ENCODE measurements at places on chromosomes 13 and 19.
A peak's percentile ranks its signal among the peaks of the same experiment; 100 is the strongest.

DNA sequence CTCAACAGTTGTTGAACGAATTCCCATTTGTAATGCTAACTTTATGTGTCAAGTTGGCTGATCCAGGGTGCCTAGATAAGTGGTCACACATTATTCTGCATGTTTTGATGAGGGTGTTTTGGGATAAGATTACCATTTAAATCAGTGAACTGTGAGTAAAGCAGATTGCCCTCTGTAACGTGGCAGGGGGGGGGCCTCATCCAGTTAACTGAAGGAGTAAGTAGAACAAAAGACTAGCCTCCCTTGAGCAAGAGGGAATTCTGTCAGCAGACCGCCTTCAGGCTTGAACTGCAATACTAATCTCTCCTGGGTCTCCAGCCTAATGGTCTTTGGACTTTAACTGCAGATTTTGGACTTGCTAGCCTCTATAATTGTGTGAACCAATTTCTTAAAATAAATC is 4.2 kb upstream of the TEX30 start:
- H3K4me3 ChIP-seq: no peak overlapping the region
- peaks cover 33% of the 10 kb centered on the region for H3K4me1 ChIP-seq
- DNase-seq: no peak
- H3K27me3 ChIP-seq: no peaks in the 10 kb centered on the region

DNA sequence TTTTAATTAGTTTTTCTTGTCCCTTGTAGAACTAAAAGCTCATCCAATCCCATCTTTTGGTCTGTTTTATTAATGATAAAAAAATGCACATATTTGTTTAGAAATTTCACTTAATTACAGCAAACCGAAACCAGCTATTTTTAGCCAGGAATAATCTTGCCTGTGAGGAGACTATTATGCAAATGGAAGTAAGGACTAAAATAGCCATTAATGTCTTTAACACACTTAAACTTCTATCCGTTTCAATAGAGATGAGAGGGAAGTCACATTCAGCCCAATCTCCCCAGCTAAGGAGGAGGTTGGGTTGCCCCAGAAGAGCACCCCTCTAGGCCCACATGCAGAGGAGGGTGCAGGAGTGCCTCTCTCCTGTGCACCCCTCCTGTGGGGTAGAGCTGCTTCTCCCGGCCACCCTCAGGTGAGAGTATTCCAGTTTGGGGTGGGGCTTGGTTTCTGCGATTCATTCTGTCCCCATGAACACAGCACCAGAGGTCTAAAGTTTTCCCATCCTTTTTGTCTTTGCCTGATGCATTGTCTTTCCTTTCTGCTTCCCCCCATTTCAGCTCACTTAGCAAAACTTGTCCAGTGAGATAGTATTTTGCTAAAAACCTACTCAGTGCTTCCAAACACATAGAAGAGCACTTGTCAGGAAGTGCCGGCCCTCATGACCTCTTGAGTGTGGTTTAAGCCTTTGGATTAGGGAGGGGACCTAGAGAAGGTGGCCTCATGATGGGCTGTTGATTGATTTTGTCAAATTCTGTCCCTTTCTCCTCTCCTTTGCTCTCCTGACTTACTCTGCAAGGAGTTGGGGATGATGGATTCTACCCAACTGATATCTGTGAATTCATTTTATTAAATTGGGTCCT is 28.2 kb downstream of the FGF9 start:
- DNase-seq: no peak
- H3K27ac ChIP-seq: no peak overlapping the region
- H3K36me3 ChIP-seq: no peaks in the 10 kb centered on the region
- no peaks in the 10 kb centered on the region for H3K4me1 ChIP-seq

- H3K27me3 ChIP-seq: no peaks in the 10 kb centered on the region
- H3K36me3 ChIP-seq: no peaks in the 10 kb centered on the region
- H3K4me1 ChIP-seq: no peaks in the 10 kb centered on the region
- H3K27ac ChIP-seq: no peak overlapping the region
- DNase-seq: no peak
- H3K4me3 ChIP-seq: no peak overlapping the region
These were observed 16.6 kb downstream of the TEX30 start for GRCh38 chr13:102757006-102757405.

DNA sequence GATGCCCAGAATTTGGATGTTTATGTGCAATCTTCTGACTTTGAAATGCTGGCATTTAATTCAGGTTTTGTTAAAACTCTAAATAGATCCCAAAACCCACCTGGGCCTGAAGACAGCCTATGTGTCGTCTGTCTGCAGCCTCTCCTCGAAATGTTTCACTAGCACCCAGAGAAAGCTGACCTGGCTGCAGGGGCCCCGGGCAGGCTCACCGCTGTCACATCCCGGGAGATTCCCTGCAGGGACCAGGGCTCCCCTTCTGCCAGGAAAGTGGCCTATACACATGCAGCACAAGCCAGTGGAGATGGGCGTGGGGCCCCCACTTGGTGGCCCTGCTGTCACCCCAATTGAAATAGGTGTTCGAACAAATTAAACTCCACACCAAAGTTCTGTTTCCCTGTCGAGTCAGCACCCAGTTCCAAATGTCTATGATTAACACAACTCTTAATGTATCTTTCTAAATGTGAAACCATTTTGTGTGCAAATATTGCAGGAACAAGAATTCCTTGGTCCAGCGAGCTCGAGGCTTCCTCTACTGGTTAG is 145.8 kb upstream of the ZNF507 start:
- no peak overlapping the region for H3K27ac ChIP-seq
- no peaks in the 10 kb centered on the region for H3K36me3 ChIP-seq
- peaks cover 11% of the 10 kb centered on the region for H3K4me1 ChIP-seq
- no peak for DNase-seq
- no peaks in the 10 kb centered on the region for H3K27me3 ChIP-seq
- no peak overlapping the region for H3K4me3 ChIP-seq

- H3K27ac ChIP-seq: no peak overlapping the region
- H3K36me3 ChIP-seq: no peaks in the 10 kb centered on the region
- H3K27me3 ChIP-seq: no peaks in the 10 kb centered on the region
- DNase-seq: no peak
These were observed 17.6 kb upstream of the POSTN start for GRCh38 chr13:37616131-37616530.

DNA sequence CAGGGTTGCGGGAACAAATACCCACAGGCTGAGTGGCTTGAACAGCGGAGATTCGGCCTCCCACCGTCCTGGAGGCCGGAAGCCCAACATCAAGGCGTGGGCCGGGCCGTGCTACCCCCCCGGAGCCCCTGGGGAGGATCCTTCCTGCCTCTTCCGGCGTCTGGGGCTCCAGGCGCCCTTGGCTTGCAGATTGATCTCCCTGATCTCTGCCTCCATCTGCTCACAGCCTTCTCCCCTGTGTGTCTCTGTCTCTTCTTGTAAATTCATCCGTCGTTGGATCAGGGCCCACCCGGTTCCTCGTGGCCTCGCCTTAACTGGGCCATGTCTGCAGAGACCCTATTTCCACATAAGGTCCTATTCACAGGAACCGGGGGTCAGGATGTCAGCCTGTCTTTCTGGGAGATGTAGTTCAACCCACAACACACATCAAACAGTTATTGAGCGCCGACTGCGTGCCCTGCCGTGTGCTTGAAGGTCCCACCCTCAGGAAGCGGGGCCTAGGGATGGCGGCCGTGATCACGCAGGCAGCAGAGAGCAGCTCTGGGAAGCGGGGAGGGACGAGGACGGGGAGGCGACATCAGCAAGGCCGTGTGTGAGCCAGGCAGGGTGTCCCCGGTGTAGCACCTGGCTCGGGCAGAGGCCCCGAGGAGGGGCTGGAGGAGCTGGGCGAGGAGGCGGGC is 21.3 kb downstream of the HCN2 start:
- no peaks in the 10 kb centered on the region for H3K36me3 ChIP-seq
- H3K4me3 ChIP-seq: peak overlapping the region; percentile 37
- peak overlapping the region; percentile 74 for H3K27ac ChIP-seq
- peaks cover 55% of the 10 kb centered on the region for H3K4me1 ChIP-seq

- no peak overlapping the region for H3K27ac ChIP-seq
- H3K36me3 ChIP-seq: no peaks in the 10 kb centered on the region
- peaks cover under 1% of the 10 kb centered on the region for H3K27me3 ChIP-seq
- no peak for DNase-seq
- H3K4me3 ChIP-seq: no peak overlapping the region
These were observed 58.5 kb upstream of the SLITRK1 start for GRCh38 chr13:83940742-83941141.

GRCh38 chr13:97542102-97542685 is 108.2 kb downstream of the RAP2A start:
- DNase-seq: no peak
- H3K4me3 ChIP-seq: no peak overlapping the region
- no peak overlapping the region for H3K27ac ChIP-seq
- H3K4me1 ChIP-seq: no peaks in the 10 kb centered on the region
- H3K27me3 ChIP-seq: no peaks in the 10 kb centered on the region
- H3K36me3 ChIP-seq: no peaks in the 10 kb centered on the region

DNA sequence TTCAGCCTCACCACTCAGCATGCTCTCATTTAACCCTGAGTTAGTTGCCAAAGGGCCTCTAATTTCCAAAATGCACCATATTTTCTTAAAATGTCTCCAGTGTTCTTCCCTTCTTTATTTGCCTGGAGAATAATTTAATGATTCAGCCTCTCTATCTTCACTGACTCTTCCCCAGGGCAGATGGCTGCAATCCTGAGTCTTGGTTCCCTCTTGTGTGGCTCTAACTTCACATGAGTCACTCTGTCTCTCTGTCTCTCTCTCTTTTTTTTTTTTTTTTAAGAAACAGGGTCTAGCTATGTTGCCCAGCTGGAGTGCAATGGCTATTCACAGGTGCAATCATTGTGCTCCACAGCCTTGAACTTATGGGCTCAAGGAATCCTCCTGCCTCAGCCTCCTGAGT is 251.4 kb downstream of the VWA8 start:
- no peaks in the 10 kb centered on the region for H3K27me3 ChIP-seq
- H3K4me3 ChIP-seq: no peak overlapping the region
- peaks cover 2% of the 10 kb centered on the region for H3K36me3 ChIP-seq
- DNase-seq: no peak
- H3K27ac ChIP-seq: no peak overlapping the region

GRCh38 chr19:18478545-18479311 is 40.8 kb upstream of the ISYNA1 start:
- DNase-seq: peak; percentile 71
- H3K27me3 ChIP-seq: no peaks in the 10 kb centered on the region
- H3K36me3 ChIP-seq: no peaks in the 10 kb centered on the region
- peaks cover 87% of the 10 kb centered on the region for H3K4me1 ChIP-seq
- no peak overlapping the region for H3K4me3 ChIP-seq

DNA sequence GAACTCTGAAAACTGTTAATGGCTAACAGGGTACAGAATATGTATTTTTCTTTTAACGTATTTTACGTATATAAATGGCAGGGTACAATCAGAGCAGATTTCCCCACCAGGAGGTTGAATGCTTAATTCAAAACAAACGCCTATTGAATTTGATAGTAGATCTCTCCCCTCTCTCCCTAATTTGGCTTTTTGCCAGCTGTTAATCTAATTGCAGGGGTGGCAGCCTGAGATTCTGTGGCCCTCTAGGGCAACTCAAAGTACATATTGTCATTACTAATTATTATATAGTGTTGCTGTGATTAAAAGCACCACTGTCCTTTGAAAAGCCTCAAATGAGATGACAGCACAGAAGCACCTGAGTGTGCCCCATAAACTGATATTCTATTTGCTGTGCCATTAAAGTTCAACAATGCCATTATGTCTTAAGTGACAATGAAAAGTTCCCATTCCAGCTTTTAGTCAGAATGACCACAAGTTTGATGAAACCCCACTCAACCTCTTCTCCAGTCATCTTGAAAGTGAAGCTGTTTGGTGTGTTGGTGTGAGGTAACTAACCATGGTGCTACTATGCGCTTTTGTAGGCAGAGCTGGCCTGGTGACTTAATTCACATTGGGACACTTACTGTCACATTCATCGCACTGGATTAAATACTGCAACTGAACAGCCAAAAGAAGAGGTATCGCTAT is 351.4 kb downstream of the KCNRG start:
- no peak overlapping the region for H3K4me3 ChIP-seq
- peak; percentile 52 for DNase-seq
- H3K4me1 ChIP-seq: peaks cover 19% of the 10 kb centered on the region
- H3K27me3 ChIP-seq: no peaks in the 10 kb centered on the region
- peak overlapping the region; percentile 67 for H3K27ac ChIP-seq

DNA sequence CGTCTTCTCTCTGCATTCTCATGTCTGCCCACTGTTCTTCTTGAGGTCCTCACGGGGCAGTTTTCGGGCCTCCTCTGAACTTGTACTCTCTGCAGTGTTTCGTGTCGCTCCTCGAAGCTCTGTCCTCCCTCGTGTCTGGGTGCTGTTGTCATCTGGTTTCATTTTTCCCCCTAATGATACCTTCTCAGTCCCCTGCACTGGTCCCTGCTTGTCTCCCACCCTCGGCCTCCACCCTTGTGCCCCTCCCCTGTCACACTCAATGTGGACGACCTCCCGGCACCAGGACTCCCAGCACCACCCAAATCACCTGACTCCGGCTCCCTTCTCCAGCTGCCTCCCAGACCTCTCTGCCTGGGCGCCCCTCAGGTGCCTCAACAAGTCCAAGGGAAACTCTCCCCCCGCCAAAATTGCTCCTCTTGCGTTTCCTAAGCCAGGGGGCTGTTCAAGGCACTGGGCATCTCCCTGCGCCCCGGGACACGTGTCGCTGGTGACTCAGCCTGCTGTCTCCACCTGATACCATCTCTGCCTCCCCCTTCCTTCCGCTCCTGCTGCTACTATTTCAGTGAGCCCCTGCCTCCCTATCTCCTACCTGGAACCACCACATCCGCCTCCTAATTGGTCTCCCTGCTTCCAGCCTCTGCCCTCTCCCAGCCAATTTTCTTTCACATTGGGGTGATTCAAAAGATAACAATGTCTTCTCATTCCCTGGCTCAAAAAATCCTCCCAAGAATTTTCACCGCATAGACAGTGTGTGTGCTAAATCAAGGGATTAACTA is 49.5 kb downstream of the RFX2 start:
- no peak overlapping the region for H3K4me3 ChIP-seq
- no peaks in the 10 kb centered on the region for H3K27me3 ChIP-seq
- H3K27ac ChIP-seq: no peak overlapping the region

DNA sequence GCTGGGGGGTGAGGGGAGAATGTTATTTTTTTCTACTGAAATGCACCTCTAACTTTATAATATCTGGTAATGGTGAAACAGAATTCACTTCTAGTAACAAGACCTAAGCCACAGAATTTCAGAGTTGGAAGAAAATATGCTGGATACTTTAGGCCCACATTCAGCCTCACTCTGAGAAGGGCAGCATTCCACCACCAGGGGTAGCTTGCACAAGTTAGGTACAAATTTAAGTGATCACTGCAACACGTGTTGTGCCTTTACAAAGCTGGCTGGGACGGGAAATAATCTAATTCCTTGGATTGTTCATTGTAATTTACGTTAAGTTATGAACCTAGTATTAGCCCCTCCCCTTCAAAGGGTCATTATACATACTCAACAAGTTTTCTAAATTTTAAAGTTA is 192.3 kb downstream of the RGCC start:
- no peak overlapping the region for H3K4me3 ChIP-seq
- no peaks in the 10 kb centered on the region for H3K36me3 ChIP-seq
- no peaks in the 10 kb centered on the region for H3K27me3 ChIP-seq

DNA sequence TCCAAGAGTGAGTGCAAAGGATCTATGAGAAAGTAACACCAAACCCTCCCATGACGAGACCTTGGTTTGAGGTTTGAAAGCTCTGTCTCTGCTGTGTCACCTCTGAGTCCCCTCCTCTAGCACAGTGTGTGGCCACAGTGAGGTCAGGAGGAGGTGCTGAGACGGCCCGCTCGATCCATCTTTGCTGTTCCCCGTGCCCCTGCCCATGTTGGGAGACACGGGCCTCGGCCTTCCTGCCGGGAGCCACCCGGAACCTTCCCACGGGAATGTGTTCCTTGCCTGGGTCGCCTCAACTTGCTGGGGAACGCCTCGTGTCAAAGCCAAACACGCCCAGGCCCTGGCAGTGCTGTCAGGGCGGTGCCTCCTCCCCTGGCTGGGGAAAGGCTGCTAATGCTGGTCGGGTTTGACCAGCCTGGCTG is 10.1 kb downstream of the NANOS3 start:
- peak overlapping the region; percentile 3 for H3K4me3 ChIP-seq
- DNase-seq: peak; percentile 75
- H3K4me1 ChIP-seq: peaks cover 66% of the 10 kb centered on the region
- no peaks in the 10 kb centered on the region for H3K36me3 ChIP-seq
